Cardiac muscle cell (in vitro differentiated cells and primary cell): ENCODE measurements at places on chromosomes 1 and 21. TPM values are rescaled to one million over a fixed set of nuclear protein-coding genes. Genes with fewer than 3 reads are reported as not detected.

SHISA4 gene
- total RNA-seq: 14.3 and 21.9 TPM in 2 replicates

AK4 gene
- 93.1 and 144 TPM in 2 replicates for total RNA-seq

TPTE gene
- not detected in 2 replicates for total RNA-seq

HSF2BP gene
- total RNA-seq: 1.2 and 3.6 TPM in 2 replicates

ZMYM1 gene
- total RNA-seq: 5.4 and 12.2 TPM in 2 replicates

ZFYVE9 gene
- total RNA-seq: 23.1 and 30.3 TPM in 2 replicates

CAMK1G gene
- total RNA-seq: 5.4 and 8.5 TPM in 2 replicates

NHLH1 gene
- total RNA-seq: 0.11 and 0.12 TPM in 2 replicates

TRIM63 gene
- 29.4 and 39.6 TPM in 2 replicates for total RNA-seq

CAPN8 gene
- not detected in 2 replicates for total RNA-seq

IL22RA1 gene
- 0.11 TPM in 1 of 2 replicates, not detected in the other for total RNA-seq

FLG gene
- total RNA-seq: not detected in 2 replicates

KCNE2 gene
- total RNA-seq: 1.7 TPM in 1 of 2 replicates, not detected in the other

COQ8A gene
- total RNA-seq: 34.7 and 59.7 TPM in 2 replicates

PIK3R3 gene
- total RNA-seq: 6.4 and 9.0 TPM in 2 replicates

CELA2B gene
- total RNA-seq: not detected in 2 replicates

SERPINC1 gene
- 0.36 TPM in 1 of 2 replicates, not detected in the other for total RNA-seq

TP73 gene
- not detected in 2 replicates for total RNA-seq

KRTAP25-1 gene
- total RNA-seq: not detected in 2 replicates

REN gene
- 0.39 TPM in 1 of 2 replicates, not detected in the other for total RNA-seq

SYT14 gene
- total RNA-seq: 0.36 and 0.70 TPM in 2 replicates

SLC26A9 gene
- total RNA-seq: 1.0 and 2.9 TPM in 2 replicates

SLC35F3 gene
- total RNA-seq: 0.98 and 1.7 TPM in 2 replicates

GJA4 gene
- total RNA-seq: 0.07 and 0.42 TPM in 2 replicates

VSIG8 gene
- not detected in 2 replicates for total RNA-seq

NBPF14 gene
- total RNA-seq: 11.7 and 21.9 TPM in 2 replicates

NLRP3 gene
- total RNA-seq: 0.39 and 1.5 TPM in 2 replicates

PPIAL4G gene
- not detected in 2 replicates for total RNA-seq

ADORA3 gene
- not detected in 2 replicates for total RNA-seq

LCE1A gene
- not detected in 2 replicates for total RNA-seq

NUAK2 gene
- 3.4 and 4.3 TPM in 2 replicates for total RNA-seq

ALX3 gene
- 0.11 and 1.1 TPM in 2 replicates for total RNA-seq

C1orf87 gene
- not detected in 2 replicates for total RNA-seq

C2CD2 gene
- total RNA-seq: 12.4 and 16.9 TPM in 2 replicates

C1orf226 gene
- 7.3 and 10.0 TPM in 2 replicates for total RNA-seq

SPRR2F gene
- total RNA-seq: 2.9 and 5.1 TPM in 2 replicates

FAM163A gene
- total RNA-seq: 0.18 and 0.42 TPM in 2 replicates

CAP1 gene
- total RNA-seq: 64.2 and 81.2 TPM in 2 replicates

TTC39A gene
- total RNA-seq: 13.5 and 15.6 TPM in 2 replicates

AGMAT gene
- total RNA-seq: 0.45 and 0.70 TPM in 2 replicates

SUSD4 gene
- 20.9 and 24.8 TPM in 2 replicates for total RNA-seq

EFNA1 gene
- total RNA-seq: 39.1 and 43.1 TPM in 2 replicates
